GM19239 (cell line): ENCODE measurements at places on chromosomes 13 and 19.

- DNase-seq, result no peak
These were observed 2.3 kb downstream of the CEBPG start for GRCh38 chr19:33375837-33376159.

DNA sequence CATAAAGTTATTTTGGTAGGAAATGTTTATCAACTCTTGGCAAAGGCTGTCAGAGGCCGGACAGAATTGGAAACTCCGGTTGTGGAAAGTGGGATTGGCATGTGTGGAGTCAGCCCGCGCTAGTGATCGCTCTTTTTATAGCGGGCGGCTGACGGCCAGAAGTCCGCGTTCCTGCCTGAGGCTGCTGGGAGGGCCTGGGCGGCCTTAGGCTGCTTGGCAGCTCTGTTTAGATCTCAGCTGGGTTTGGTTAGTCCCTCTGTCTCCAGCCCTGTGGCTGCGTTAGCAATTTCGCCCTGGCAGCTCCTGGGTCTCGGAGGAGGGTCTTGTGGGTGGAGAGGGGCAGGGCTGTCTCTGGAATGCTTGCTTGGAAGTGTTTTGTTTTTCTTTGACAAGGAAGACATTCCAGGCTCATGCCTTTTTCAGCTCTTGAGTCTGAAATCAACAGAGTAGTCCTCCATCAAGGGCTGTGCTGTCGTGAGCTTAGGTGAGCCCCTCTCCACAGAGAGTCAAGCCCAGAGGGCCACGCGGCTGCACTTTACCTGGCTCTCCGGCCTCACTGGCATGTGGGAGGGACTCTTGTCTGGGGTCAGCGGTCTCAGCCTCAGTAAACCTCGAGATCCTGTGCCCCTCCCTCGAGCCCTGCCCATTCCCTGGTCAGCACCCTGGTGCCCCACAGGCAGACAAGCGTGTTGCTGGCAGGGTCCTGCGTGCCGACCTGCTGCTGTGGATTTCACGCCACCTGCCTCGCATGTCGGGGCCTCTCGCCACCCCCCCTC, 22.5 kb downstream of the DOT1L start:
- no peak for DNase-seq

GRCh38 chr19:15418231-15418578, 583 bp downstream of the AKAP8L start:
- DNase-seq, result no peak

GRCh38 chr19:48441360-48442050, 4.3 kb upstream of the GRWD1 start:
- no peak for DNase-seq

DNA sequence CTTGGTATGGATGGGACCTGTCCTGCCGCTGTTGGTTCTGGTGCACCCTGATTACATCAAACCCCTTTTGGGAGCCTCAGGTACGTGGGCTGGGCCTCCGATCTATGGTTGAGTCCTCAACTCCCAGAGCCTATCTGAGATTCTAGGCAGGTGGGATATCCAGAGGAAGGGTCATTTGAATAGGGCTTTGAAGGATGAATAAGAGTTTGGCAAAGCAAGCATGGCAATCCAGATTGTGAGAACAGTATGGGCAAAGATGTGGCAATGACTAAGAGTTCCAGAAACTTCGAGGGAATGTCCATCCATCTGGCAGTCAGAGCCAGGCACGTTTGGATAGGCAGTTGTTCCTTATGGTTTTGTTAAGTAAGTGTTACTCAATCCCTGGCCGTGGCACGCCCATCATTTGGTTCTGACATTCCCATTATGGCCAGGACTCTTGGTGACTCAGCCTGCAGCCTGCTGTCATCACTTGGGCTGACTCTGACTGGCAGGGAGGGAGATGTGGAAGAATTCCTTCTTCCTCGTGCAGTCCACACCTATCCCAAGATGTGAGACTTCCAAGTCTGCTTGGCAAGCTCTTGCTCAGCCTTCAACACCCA, 21.5 kb downstream of the CYP4F22 start:
- DNase-seq, result no peak

- no peak for DNase-seq
These were observed 6.5 kb upstream of the SERTAD3 start for GRCh38 chr19:40450664-40451063.

- DNase-seq, result no peak
These were observed 4.7 kb downstream of the IFT88 start for GRCh38 chr13:20571676-20572075.

- DNase-seq, result peak; percentile 39
These were observed 46.8 kb downstream of the COG3 start for GRCh38 chr13:45511310-45512097.
